ENCODE measurements at places on chromosomes 13 and 19.

GRCh38 chr13:48318821-48319511 lies 15.4 kb downstream of the RB1 start:
- DNase-seq, result no peak

DNA sequence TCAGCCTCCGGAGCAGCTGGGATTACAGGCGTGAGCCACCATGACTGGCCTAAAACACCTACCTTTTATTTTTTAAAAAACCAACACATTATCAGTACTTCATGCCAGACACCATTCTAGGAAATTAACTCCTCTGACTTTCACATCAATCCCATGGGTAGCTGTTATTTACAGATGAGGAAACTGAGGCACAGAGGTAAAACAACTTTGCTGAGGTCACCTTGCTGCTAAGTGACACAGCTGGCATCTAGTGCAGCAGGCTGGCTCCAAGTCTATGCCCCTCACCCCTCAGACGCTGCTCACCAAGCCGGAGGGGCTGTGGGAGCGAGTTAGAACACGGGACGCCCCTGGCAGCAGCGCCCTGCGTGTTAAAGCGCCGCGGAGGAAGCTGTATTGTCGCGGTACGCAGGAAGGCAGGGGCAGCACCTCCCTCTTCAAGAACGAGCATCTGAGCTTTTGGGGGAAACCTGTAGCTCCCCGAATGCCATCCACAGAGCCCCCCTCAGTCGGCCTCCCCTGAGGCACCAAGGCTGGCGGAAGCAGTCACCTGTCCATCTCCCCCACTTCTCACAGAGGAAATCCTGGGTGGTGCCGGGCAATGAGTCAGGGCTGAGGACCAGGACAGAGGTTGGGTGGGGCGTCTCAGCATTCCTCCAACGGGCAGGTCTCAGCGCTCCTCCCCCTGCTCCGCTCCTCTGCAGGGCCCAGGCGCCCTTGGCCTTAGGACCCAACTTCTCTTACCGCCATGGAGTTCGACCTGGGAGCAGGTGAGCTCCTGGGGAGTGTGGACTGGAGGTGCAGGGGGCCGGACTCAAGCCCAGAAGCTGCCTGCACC lies at the start of gene C19orf33:
C19orf33 (plus strand) TSS at position 735 of the 835 bp plus-strand sequence; CDS start at position 746, 11 bp downstream.
- no peak for DNase-seq

GRCh38 chr13:111940892-111941291 lies 126.1 kb upstream of the SOX1 start:
- no peak for DNase-seq

- no peak for DNase-seq
Observed at GRCh38 chr13:75762076-75762937, 126.2 kb downstream of the LMO7 start.

- DNase-seq, result no peak
Observed at GRCh38 chr13:19062019-19062646, 119.5 kb downstream of the TUBA3C start.

GRCh38 chr13:79468819-79469218 lies 12.1 kb upstream of the NDFIP2 start:
- DNase-seq, result no peak

- DNase-seq, result no peak
Observed at GRCh38 chr13:27967736-27968315, 1.3 kb downstream of the CDX2 start.

DNA sequence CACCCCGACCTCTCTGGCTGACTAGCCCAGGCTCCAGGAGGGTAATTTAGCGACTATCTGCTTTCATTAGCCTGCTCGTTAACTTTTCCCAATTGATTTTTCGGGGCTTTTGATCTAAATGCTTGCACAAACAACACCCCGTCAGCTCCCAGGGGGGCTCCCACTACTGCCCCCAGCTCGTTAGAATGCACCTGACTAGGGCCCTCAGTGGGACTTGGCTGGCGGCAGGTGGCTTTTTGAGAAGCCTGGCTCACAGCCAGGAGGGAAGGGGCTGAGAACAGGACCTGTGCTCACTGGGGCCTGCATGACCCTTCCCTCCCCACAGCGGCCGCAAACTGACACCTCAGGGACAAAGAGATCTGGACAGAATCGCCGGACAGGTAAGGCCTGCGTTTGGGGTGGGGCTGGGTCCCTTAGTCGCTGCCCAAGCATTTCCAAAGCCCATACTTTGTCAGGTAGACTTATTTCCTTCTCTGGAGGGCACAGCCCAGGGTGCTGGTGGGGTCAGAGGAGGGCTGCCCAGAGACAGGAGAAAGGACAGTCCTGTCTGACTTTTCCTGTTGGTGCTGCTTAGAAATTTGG lies 7.6 kb upstream of the CD79A start:
- DNase-seq, result no peak

DNA sequence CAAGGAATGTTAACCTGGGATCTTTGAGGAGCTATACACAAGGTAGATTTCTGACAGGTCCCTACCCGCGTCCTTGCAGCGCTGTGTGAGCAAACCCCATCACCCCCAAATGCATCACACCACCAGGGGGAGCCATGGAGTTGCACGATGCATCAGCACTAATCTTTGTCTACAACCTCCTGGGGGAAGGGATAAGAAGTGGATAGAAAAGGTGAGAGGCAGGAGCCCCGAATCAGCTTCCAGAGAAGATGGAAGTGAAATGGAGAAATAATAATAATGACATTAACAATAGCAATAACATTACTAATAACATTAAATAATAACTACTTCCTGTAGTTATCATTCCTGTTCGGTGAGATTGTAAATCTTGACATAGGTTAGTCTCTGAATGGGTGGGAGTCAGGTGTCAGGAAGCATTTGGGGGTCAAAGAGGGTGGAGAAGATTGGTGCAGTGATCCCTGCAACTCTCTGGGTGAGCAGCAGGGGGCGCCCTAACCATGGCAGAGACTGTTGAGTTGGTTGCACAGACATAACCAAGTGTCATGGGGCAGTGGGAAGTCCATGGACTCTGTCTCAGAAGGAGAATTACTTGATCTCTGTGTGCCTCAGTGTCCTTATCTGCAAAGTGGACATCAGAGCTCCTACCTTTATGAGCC lies 16.5 kb downstream of the SIGLEC7 start:
- DNase-seq, result peak; percentile 4

GRCh38 chr13:108283110-108283509 lies 13.6 kb downstream of the TNFSF13B start:
- no peak for DNase-seq

DNA sequence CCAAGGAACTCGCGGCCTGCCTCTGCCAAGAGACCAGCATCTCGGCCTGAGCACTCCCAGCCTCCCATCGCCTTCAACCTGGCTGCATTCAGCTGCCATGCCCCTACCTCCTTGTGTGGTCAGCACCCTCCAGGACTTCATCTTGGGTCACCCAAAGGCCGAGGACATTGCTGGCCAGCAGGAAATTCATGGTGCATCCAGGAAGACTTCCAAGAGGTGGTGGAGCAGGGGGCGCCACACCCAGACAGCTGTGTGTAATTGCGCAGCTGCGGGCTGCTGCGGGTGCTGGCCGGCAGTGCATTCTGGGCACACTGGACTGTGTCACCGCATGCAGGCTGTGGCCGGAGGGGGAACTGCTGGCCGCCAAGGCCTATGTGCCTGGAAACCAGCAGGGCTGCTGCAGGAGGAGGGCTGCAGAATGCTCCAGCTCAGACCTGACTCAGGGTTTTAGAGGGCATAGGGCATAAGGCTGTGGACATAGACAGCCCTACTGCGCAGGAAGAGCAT lies 164.3 kb upstream of the TUBA3C start:
- no peak for DNase-seq

GRCh38 chr13:112250788-112251445 lies 125.2 kb upstream of the SPACA7 start:
- no peak for DNase-seq

DNA sequence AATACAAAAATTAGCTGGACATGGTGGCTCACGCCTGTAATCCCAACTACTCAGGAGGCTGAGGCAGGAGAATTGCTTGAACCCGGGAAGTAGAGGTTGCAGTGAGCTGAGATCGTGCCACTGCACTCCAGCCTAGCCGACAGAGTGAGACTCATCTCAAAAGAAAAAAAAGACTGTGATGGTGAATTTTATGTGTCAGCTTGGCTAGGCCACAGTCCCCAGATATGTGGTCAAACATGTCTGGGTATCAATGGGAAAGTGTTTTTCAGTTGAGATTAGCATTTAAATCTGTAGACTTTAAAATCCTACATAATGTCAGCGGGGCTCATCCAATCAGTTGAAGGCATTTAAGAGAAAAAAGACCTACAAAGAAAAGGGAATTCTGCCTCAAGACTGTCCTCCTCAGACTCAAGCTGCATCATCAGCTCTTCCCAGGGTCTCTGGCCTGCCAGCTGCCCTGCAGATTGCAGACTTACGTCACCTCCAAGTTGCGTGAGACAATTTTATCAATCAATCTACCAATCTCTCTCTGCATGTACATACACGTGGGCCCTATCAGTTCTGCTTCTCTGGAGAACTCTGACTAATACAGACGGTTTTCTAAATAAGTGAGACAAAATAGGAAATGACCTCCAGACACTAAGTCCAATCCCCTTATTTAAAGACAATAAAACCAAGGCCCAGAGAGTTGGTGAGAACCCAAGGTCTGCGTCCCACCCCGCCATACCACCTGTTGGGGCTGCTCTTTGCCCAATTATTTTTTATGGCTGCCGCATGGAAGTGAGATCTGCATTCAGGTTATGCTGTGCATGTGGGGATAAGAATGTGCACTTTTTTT lies 99.2 kb downstream of the ABCC4 start:
- no peak for DNase-seq

GRCh38 chr19:49216071-49216470 lies 58.5 kb downstream of the TRPM4 start:
- DNase-seq, result no peak

- DNase-seq, result no peak
Observed at GRCh38 chr19:33444562-33445441, 71.3 kb downstream of the CEBPG start.

Measured in NCI-H2029 treated with DMSO at 0.1 percent for 48 hours (cell line).